Activated CD4-positive, alpha-beta T cell treated with anti-CD3 and anti-CD28 coated beads, Interleukin-10, Interleukin-2, amounts not matched to agents 100 ng/mL and 50 ng/mL, durations not matched to agents 16 hours and 8 hours (primary cell): ENCODE measurements at places on chromosomes 2 and 18.

DNA sequence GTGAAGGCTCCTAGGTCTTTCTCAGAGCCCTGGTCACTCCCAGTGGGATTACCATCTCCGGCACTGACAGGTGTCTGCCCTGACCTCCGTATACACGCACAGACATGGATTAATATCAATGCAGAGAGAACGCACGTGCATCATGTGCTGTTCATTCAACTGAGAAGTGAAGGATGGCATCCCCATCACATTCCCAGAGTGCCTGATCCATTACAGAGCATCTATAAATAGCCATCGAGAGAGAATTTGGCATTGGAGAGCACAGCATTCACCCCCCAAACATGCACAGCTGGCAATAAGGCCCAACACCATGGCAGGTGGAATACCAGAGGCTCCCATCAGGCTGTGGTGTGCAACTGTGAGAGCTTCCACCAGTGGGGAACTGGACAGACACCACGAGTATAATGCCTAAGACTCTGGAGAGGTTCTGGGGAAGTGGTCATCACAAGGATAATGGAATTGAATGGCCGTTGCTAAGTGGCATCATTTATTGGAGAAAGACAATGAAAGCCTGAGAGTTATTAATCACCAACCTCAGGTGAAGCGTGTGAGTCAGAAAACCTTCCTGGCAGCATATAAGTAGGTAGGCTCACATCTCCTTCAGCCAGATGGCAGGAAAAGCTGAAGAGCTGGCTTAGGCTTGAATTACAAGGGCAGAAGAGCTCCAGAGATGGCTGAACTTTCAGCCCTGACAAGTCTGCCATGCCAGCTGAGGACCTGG is 244.5 kb upstream of the ID2 start:
- DNase-seq: no peak

DNA sequence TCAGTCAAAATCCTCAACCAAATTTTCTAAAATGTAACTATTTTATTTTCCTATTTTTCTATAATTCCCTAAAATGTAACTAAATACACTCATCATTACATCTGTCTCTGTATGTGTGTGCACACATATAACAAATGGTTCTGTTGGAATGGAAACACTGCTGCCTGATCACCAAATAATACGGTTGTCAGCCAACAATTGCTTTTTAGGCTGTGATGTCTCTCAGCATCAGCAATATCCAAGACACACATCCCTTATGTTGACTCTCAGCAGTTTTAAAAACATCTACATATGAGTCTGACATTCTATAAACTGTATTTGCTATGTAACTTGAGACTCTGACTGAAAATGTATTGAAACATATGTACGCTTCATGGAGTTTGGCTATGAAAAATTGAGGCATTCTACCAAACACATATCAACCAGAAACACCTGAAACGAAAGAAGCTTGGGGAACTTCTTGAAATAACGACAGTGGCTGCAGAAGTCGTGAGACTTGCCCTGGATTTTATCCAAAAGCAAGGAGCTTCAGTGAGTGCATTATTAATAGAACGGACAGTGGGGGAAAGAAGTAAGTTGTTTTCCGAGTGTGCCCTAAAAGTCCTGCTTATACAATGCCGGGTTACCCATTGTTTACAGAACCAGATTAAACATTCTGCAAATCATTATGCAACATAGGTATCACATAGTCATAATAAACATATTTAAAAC is 110.2 kb upstream of the ITGB6 start:
- DNase-seq: no peak

DNA sequence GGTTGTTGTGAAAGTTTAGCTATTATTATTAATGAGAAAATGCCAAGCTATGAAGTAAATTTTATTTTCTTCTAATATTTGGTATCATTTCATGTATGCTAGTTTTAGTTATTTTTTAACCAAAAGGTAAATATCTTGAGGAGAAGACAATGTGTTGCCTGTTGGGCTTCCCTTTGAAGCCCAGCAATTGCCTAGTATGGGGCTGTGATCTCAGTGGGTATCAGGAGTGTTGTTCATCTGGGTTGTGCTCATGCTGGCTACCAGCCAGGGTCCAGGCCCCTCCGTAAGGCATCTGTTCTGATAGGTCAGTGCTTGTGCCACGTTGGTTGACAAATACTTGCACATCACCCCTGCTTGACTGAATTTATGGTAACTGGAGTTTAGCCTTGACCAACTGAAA is 38.0 kb upstream of the DARS1 start:
- DNase-seq: no peak

DNA sequence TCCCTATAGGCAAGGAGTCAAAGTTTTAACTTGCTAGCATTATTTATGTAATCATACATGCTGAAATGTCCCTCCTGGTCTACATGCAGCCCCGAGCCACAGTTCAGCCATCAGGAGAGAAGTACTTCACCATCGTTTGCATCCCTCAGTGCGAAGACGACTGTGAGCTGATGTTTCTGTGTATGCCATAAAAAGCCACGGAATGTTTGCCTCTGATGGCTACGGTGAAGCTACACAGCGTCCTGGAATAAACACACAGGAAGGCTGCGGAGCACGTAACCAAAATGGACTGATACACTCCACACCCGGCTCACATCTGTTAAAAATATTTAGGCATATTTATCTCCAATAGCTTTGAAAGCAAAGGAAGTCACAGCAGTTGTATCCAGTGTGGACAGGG is 4.3 kb upstream of the SALL3 start:
- no peak for DNase-seq

GRCh38 chr2:103401621-103402020 is 639.8 kb downstream of the TMEM182 start:
- DNase-seq: no peak

DNA sequence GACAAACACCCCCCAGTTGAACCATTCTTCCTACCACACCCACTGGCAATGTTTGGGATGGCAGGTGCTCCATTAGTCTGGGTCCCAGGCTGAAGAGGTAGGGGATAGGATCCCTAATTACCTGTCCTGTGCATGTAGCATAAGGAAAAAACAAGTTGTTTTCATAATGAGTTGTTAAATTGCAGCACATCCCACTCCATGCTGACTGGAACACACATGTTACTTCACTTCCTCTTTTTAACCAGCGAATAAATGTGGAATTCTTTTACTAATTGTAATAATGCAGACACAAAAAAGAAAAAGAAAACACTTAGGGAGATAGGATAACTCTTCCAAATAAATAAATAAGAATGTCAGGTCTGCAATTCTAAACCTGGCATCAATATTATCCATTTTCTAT is 11.8 kb upstream of the CBLN2 start:
- DNase-seq: no peak

DNA sequence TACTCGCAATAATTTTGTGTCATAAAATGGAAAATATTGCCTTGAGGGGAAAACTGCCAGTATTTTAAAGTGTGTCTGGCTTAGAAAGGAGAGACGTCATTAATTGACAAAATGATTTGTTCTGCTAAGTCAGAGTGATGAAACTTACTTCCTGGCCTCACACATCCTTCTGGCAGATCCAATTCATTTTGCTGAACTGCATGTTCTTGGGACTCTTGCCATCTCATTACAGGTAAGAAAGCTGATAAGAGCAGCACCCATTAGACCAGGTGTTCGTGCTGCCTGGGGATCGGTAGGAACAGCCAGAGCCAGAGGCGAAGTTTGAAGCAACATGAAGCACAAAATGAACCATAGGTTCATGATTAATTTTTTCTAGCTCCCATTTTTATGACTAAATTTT is 38.0 kb downstream of the KCNE4 start:
- no peak for DNase-seq
